ENCODE measurements at places on chromosomes 2 and 18. TPM values are rescaled to one million over a fixed set of nuclear protein-coding genes. Genes with fewer than 3 reads are reported as not detected.
A peak's percentile ranks its signal among the peaks of the same experiment; 100 is the strongest.

PKDCC gene
- 36.9 TPM for total RNA-seq

DNA sequence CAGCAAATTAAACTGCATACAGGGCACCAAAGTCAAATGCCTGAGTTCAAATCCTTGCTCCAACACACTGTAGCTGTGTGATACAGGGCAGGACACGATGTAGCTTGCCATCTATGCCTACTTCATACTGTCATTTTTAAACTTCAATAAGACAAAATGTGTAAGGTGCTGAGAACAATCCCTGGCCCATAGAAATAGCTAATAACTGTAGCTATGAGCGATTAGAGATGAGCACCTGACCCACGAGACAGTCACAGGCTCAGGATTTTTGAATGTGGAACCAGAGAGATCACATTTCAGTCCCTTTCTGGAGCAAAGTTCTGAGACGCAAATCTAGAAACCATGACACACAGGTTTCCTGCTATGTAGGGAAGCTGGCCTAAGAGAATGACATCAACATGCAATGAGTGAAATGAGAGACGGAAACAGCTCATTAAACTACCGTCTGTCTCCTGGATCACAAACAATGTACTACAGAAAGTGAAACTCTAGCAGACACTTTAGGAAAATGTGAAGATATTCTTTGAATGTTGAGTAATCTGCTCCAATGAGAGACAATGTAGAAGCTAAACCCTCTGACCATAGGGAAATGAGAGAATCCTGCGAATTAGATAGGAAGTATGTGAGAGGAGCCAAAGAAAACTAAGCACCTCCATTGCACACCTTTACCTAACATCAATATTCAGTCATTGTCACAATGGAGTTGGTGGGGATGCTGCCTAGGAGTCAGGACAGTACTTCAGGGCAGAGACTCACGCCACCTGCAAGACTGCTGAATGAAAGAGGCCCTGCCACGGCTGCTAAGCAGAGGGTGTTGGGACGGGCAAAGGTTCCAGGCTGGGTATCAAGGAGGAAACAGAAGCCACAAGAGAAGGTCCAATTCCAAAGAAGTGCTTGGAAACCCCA is 25.5 kb downstream of the B4GALT6 start:
- DNase-seq: no peak

OSBPL6 gene
- 3.4 TPM for total RNA-seq

DNA sequence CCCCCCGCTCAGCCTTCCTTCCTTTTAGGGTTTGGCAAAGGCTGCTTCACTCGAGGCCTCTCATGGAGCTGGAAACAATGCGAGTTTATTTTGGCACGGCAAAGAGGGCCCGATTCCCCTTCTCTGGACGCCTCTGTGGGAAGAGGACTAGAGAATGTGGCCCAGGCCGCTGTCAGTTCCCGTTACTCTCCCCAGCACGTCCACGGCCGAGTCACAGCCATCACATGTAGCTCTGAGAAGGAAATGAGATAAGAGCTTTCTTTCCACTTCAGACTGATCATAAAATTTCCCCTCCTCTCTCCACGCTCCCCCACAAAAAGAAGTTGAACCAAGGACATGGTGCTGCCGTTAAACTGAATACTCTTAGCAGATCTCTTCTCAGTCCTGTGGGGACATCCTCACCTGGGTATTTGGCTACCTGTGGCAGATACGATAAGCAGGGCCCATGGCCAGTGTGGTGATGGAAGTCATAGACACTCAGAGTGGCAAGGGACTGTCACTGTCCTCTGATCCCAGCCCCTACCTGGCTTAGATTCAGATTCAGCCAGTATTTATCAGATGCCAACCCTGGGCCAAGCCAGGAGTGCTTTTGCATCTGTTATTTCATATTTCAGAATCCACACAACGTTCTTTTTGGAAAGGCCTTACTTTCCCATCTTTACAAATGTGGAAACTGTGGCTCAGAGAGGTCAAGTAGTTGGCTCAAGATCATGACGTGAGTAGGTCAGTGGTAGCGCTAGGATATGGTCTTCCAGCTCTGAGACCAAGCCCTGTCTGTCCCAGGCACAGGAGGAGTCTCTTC is 101.2 kb downstream of the MCFD2 start:
- no peak for DNase-seq

SPHKAP gene
- total RNA-seq: not detected

GAL3ST2 gene
- total RNA-seq: not detected

DNA sequence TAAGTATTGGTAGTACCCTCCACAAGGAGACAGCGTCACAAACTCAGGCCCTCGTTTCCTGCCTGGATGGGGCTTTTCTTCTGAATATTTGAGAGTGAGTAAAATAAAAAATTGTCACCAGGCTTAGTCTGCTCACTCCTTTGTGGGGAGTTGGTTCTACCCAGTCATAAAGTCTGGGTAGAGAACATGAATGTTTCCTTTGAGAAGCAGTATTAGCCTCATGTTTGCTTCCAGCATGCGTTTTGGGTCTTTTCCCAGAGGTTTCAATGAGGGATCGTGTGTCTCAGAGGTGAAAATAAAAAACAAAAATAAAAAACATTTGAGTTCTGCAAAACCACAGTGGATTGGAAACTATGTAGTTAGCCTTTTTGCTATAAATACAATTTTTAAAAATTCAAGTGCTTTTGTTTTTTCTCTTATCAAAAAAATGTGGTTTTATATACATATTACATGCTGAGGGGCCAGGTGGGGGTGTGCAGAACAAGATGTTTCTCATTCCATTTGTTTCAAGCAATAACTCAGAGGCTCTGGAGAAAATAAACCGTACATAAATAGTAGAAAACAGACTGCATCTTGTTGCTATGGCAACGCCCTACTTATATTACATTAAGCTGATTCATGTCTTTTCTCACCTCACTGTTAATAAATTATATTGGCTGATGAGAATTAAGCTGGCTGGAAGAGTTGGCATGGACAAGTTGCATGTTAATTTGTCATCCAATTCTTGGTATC is 225.4 kb upstream of the FBXO11 start:
- DNase-seq: peak; percentile 97

DNA sequence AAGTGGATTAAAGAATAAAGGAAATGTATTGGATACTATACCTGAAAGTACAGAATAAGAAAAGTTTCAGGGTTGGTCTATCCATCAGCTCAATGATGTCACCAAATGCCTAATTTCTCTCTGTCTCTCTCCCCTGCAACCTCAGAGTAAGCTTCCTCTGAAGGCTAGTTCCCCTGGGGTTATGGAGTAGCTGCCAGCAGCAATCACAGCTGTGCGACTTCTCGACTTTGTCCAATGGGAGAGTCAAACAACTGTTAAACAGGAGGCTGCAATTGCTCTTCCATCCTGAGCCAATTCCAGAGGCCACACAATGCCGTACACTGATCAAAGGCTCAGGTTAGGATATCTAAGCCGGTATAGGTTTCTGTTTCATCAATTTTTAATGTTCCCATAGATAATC is 95.3 kb upstream of the FANCL start:
- no peak for DNase-seq

GREB1L gene
- total RNA-seq: 7.6 TPM

DNA sequence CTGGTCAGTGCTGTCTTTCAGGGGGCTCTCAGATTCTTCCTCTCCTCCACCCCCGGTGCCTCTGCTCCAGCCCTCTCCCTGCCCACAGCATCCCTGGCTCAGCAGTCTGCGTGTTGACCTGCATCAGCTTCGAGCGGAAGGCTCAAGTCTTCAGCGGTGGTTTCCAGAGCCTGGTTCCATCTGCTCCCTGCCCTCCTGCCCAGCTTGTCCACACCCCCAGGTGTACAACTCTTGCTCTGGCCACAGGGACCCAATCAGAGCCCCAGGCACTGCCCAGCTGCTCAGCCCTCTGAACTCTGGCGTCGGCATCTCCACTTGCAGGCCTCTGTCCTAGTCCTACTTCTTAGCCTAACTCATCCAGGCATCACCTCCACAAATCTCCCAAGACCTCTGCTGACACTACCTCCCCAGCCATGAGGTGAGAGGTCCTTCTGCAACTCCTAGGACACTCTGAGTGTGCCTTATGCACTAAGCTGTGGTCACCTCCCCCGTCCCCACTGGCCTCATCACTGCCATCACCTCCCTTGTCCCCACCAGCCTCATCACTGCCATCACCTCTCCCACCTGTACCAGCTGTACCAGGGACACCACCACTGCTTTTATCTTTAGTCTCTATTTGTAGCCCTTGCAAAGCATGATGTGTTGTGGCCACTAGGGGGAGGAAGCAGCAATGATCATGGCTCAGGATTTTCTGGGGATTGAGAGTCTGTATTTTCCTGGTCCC is 60.9 kb downstream of the EDAR start:
- DNase-seq: peak; percentile 31

- no peak for DNase-seq
Observed at GRCh38 chr2:10686176-10686730, 3.5 kb downstream of the NOL10 start.

DNA sequence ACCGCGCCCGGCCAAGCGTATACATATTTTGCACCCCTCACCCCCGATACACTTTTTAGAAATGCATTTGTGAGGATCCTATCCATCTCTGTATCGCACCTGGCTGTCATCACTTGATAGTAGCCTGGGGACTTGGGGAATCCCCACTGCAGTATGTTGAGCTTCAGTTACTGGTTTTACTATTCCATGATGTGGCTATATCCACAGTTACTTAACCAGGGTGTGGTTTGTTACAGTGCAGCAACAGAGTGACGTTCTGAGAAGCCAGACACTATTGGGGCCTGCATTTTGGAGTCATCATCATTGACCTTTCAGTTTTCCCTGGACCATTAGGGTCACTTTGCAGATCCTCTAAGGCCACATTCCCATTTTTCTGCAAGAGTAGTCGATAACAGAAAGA is 212.7 kb downstream of the AGAP1 start:
- DNase-seq: no peak

DNA sequence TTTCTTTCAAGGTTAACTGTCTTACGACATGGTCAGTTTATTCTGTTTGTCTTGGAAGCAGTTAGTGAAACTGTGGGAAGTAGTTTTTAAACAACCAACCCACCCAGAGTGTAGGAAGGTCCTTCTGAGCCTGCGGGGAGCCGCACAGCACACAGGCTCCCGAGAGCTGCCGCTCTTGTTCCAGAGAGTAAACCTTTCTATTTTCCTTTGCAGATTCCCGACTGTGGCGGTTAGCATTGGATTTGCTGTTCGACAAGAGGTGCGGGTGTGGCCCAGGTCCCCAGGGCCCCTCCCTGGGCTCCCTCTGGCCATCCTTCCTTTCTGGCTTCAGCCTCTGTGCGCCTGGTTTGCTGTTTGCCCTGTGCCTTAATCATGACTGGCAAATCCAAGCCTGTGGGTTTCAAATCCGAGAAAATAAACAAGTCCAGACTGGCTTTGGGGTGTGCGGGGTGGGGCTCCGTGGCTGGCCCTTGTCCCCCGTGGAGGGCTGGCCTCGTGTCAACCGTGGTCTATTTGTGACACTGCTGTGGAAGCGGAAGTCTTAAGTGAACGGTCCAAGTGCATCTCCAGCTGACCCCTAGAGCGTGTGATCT is 30.7 kb downstream of the IMPA2 start:
- DNase-seq: no peak

SIGLEC15 gene
- not detected for total RNA-seq

DNA sequence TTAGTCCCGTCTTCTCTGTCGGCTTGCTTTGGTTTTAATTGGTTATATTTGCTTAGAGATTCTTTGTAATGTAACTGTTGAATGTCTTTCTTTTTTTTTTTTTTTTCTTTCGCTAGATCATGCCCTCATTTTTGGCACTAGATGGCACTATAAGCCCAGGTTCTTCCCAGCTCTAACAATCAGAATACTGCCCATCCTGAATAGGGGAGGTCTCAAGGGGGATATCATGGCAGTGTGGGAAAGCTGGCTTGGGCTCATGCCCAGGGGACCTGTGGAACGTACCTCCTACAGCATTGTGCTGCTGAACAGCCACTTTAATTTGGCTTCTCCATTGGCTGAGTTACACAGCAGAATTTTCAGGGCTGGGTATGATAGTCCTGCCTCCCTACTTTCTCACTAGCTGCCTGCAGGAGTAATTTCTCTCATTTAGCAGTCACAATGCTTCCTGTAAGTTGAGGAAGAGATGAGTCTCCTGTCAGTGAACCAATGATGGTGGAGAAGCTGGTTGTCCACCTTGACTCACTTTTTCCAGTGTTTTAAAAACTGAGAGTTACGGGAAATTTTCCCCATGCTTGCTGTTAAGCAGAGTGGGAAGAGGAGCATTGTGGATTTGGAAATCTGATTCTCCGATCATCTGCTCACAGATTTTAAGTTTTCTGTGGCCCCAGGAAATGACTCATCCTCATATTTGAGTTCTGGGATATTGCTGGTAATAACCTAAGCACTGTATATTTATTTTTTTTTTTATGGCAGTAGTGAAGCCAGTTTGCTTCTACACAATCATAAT is 47.2 kb downstream of the RAD51AP2 start:
- no peak for DNase-seq

- no peak for DNase-seq
Observed at GRCh38 chr2:236685979-236686520, 116.4 kb downstream of the ACKR3 start.

GRCh38 chr2:51263951-51264350 is 232.0 kb upstream of the NRXN1 start:
- DNase-seq: no peak

CXCR1 gene
- not detected for total RNA-seq

- no peak for DNase-seq
Observed at GRCh38 chr2:37767046-37767445, 95.6 kb upstream of the CDC42EP3 start.

GRCh38 chr18:7414459-7414858 is 152.7 kb upstream of the PTPRM start:
- no peak for DNase-seq

TRAK2 gene
- total RNA-seq: 12.5 TPM

DNA sequence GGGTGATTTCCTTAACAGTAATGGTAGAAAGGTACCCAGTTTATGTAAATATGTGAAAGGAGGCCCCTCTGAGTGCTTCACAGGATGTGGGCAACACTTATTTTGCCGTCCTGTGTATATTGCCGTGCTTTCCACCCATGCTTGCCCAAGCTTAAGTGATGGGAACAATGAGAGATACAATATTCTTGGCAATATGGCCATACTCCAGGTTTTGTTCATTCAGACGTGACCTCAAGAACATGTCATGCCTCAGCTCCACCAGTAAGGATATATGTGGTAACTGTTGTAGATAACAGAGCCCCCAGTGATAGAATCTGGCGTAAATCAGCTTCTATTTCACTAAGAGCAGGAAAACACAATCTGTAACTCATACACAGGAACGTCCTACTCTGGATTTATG is 318.7 kb downstream of the PTPRM start:
- no peak for DNase-seq

- no peak for DNase-seq
Observed at GRCh38 chr2:201901786-201902185, 95.4 kb downstream of the CDK15 start.

DNA sequence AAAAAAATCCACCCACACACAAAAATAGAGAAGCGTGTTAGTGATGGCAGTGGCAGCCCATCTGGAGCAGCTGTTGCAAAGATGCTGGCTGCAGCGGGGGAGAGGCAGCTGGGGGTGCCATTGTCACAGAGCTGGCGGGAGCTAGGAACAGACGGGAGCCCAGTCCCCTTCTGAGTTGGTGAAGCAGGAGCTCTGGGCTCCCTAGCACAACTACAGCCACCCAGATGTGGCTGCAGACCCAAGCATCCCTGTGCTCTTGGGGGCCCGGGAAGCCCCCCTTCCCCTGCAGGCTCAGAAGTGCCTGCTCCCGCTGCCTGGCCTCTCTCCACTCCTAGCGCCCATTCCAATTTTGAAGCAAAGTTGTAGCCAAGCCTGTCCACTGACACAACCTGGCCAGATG is 366.6 kb upstream of the MC4R start:
- no peak for DNase-seq

PARD3B gene
- total RNA-seq: 0.31 TPM

All from G401 (cell line).